ENCODE measurements at places on chromosomes 16 and 17.
A peak's percentile ranks its signal among the peaks of the same experiment; 100 is the strongest.

- DNase-seq: no peak
These were observed 386.2 kb downstream of the TMEM114 start for GRCh38 chr16:8204096-8204495.

DNA sequence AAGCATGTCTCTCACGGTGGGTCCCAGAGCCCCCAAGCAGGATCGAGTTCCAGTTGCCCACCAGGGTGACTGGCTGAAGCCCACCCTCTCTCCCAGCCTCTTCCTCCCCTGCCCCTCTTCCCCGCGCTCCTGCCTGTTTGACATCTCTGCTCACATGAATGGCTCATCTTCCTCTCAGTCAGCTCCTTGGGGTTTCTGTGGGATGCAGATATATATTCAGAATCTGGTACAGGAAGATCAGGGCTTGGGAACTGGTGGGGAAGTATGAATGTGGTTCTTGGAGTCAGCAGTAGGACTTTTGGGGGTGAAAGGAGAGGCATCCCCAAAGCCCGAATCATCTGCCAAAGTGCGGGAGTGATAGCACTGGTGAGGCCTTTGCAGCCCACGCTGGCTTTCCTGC is 158.9 kb upstream of the CIBAR2 start:
- DNase-seq: no peak

DNA sequence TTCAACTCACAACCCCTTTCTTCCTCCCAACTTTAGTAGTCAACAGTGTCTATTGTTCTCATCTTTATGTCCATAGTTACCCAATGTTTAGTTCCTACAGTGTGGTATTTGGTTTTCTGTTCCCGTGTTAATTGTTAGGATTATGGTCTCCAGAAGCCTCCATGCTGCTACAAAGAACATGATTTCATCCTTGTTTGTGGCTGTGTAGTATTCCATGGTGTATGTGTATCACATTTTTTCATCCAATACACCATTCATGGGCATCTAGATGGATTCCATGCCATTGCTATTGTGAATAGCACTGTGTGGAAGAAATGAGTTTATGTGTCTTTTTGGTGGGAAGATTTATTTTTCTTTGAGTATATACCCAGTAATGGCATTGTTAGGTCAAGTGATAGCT is 420.3 kb downstream of the XYLT1 start:
- no peak for DNase-seq

- no peak for DNase-seq
These were observed 1.6 kb downstream of the BAHCC1 start for GRCh38 chr17:81396722-81397313.

DNA sequence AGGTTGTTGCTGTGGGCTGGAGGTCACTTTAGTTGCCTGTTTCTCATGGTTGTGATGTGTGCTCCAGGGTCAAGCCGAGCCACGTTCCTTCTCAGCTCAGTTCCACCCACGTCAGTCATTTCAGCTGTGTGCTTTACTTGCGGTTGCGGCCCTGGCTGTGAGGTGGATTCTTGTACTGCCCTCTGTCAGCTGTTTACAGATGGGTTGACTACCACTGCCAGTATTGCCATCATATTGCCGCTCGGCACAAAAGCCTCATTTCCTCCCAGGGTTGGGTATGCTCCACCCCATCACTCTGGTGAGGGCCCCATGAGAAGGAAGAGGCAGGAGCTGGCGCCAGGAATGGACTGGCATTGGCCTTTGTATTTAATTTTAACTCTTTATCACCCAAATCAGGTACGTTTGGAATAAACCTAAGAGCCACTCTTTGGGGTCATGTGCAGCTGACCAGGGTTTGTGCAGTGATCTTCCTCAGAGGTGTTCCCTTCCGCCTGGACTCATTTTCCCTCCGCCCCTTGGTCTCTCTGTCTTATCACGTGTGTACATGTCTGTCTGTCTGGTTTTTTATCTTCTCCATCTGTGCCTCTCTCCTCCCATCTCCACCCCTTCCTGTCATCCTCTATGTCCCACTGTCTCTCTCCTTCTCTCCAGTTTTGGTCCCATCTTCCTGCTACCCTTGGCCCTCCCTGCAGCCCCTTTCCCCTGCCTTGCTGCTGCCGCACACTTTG is 25.0 kb downstream of the METTL22 start:
- DNase-seq: no peak

DNA sequence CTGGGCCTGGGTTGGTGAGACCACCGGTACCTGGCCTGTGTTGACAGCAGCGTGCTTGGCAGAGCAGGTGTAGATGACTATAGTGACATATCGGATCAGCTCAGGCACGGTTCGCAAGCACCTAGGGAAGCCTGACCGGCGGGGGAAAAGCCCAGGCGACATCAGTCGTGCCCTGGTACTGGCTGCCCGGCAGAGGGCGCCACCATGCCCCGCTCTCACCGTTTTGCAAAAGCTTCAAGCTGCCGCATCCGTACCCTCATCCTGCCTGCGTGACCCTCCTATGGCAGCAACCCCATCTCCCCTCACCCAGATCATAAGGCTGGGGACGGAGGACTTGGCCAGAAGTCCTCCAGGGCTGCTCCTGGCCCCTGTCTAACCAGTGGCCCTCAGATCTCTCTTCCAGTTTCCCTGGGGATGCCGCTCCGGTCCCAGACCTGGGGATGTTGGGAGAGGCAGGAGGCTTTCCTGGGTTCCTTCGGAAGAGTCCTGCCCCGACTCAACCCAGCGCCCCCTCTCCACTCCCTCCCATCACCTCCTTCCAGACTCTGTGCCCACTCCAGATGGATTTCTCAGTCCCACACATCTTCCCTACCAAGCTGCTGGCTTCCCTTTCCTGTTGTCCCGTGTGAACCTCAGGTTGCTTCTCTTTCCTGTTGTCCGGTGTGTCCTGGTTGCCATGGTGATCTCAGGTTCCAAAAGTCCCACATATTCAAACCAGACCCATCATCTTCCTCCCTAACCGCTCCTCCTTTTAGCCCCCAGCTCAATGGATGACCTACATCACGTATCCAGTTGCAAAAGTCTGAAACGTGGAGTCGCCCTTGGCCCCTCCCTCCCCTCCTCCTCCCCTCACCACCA is 13.7 kb downstream of the ALOX12B start:
- peak; percentile 43 for DNase-seq

DNA sequence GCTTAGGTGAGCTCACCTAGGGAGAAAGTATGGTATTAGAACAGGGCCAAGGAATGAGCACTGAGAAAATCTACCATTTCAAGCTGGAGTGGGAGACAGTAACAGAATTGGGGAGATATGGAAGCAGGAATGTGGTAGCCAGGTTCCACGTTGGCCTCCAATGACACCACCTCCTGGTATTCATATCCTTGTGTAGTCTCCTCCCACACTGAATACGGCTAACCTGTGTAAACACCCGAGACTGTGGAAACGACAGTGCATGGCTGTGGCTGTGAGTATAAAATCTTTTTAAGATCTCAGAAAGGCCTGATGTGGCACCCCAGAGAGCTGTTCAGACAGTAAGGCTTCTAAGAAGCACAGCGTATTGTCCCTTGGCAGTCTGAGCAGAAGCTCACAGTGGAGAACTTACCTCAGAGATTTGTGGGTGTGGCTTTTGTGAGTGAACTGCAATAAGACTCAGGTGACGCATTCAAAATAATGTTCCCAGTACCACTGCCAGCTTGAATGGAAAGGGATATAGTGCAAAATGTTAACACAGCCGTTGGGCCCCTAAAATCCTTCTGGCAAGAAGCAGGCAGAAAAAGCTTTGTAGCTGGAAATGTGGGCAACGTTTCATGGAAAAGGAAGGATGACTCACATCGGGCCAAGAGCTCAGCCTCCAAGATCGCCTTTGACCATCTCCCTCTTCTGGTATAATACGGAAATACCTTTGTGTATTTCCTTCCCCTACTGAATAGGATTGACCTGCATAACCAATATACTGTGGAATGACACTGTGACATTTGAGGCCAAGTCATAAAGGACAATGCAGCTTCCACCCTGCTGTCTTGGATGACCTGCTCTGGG is 14.4 kb downstream of the SDR42E1 start:
- DNase-seq: peak; percentile 34

DNA sequence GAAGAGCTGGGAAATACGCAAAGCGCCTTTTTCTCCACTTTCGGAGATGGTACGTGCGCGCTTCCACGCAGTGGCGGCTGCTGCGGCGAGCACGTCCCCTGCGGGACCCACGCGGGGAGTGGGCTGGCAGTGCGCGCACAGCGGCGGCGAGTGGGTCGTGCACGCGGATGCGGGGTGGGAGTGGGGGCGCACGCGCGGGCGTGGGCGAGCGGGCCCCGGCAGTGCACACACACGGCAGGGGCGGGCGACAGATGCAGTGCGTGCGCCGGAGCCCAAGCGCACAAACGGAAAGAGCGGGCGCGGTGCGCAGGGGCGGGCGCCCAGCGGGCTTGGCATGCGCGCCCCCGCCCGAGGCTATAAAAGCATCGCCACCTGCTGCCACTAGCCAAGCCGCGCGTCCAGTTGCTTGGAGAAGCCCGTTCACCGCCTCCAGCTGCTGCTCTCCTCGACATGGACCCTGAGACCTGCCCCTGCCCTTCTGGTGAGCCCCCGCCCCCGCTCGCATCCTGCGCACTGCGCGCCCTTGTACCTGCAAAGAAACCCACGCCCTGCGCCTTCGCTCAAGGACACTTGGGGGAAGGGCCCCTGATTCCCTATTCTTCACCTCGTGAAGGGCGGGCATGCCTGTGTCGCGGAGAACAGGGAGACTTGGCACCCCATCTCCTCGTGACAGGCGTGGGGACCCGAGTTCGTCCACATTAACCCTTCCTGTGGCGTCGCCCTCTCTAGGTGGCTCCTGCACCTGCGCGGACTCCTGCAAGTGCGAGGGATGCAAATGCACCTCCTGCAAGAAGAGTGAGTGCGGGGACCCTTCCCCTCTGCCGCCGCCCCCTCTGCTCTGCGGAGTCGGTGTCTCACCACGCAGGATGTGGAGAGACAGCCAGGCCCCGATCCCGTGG is at the start of gene MT3:
MT3 (plus strand) TSS at position 388 of the 899 bp plus-strand sequence; CDS start at position 451, 63 bp downstream.
- DNase-seq: no peak

GRCh38 chr17:16991349-16992009 is 19.6 kb upstream of the TNFRSF13B start:
- DNase-seq: peak; percentile 17

GRCh38 chr17:13054666-13055065 is 36.8 kb upstream of the ELAC2 start:
- no peak for DNase-seq

GRCh38 chr17:55420776-55421178 is 858 bp downstream of the MMD start:
- no peak for DNase-seq

GRCh38 chr16:69934044-69934443 is 17.1 kb upstream of the CLEC18A start:
- DNase-seq: no peak
